ENCODE measurements at places on chromosomes 2 and 18. TPM values are rescaled to one million over a fixed set of nuclear protein-coding genes. Genes with fewer than 3 reads are reported as not detected.

Gene ERMN
- not detected for total RNA-seq

Gene SLC39A10
- 27.7 TPM for total RNA-seq

Gene SH2D6
- 2.3 TPM for total RNA-seq

Gene CD8B
- not detected for total RNA-seq

Gene GAD1
- total RNA-seq, result 4.3 TPM

Gene KYNU
- 44.5 TPM for total RNA-seq

Gene ACTR1B
- total RNA-seq, result 49.9 TPM

Gene DSG2
- 66.0 TPM for total RNA-seq

Gene SS18
- 52.2 TPM for total RNA-seq

Gene CPLX4
- total RNA-seq, result not detected

Gene PCARE
- not detected for total RNA-seq

Gene MAP2
- 71.1 TPM for total RNA-seq

Gene RND3
- total RNA-seq, result 99.1 TPM

Gene IL1F10
- not detected for total RNA-seq

Gene MYL1
- total RNA-seq, result not detected

Gene CXCR2
- not detected for total RNA-seq

Gene UGT1A3
- total RNA-seq, result 67.1 TPM

Gene KCNF1
- total RNA-seq, result 1.0 TPM

Gene GYPC
- total RNA-seq, result not detected

Gene ALKAL2
- total RNA-seq, result not detected

Gene ANO7
- 6.5 TPM for total RNA-seq

Gene ALPG
- 1.2 TPM for total RNA-seq

Gene DNAJC5G
- not detected for total RNA-seq

Gene RGPD4
- total RNA-seq, result not detected

Gene KCNE4
- total RNA-seq, result not detected

Gene NAT8
- not detected for total RNA-seq

Gene FAM237A
- not detected for total RNA-seq

Gene ERBB4
- not detected for total RNA-seq

Gene ALLC
- not detected for total RNA-seq

Gene RHOB
- 39.3 TPM for total RNA-seq

Gene GEN1
- 28.3 TPM for total RNA-seq

Gene FBXO48
- total RNA-seq, result 1.2 TPM

Gene FAM210A
- total RNA-seq, result 29.3 TPM

Gene KHK
- 10.4 TPM for total RNA-seq

Gene CDH20
- total RNA-seq, result not detected

Gene SCYGR4
- not detected for total RNA-seq

Gene SERPINB4
- total RNA-seq, result not detected

Gene MYO7B
- total RNA-seq, result not detected

Data from PC-9 (cell line).